ENCODE measurements at places on chromosomes 6 and 20. TPM values are rescaled to one million over a fixed set of nuclear protein-coding genes. Genes with fewer than 3 reads are reported as not detected.
A peak's percentile ranks its signal among the peaks of the same experiment; 100 is the strongest.

ATXN1 gene
- total RNA-seq, result 36.0 TPM

SNAI1 gene
- total RNA-seq, result 0.98 TPM

DNA sequence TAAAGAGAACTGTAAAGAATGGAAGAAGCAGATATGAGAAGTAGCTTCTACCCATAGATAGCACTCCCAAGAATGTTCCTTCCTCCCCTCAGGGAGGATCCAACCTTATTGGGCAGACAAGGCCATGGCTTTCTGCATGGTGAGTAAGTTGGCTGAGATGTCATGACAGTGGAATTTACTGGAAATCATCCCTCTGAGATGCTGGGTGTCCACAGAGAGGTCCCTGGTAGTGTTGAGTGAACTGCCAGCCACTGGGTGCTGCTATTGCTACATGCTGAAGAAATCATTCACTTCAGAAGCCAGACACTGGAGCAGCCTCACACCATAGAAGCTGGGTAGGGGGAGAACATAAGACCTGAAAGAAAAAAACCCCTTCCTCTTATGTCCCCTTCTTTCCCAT lies 46.4 kb upstream of the FERMT1 start:
- H3K36me3 ChIP-seq, result no peaks in the 10 kb centered on the region
- DNase-seq, result no peak
- H3K27me3 ChIP-seq, result no peaks in the 10 kb centered on the region
- no peak overlapping the region for H3K4me3 ChIP-seq
- H3K4me1 ChIP-seq, result no peaks in the 10 kb centered on the region

DNA sequence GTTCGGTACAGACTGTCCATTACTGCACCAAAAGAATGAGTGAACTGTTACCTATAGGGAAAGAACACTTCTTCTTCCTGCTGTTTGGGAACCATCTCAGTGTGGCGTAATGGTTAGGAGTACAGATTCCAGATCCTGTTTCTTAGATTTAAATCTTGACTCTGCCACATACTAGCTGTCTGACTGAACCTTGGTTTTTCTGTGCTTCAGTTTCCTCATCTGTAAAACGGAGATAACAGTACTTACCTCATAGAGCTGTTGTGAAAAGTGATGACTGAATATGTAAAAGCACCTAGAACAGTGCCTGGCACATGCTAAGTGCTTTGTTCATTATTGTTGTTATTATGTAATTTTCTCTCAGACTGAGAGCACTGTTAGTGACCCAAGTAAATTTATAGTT lies 39.8 kb downstream of the STX11 start:
- no peaks in the 10 kb centered on the region for H3K4me1 ChIP-seq
- H3K4me3 ChIP-seq, result no peak overlapping the region
- DNase-seq, result no peak
- peaks cover 13% of the 10 kb centered on the region for H3K36me3 ChIP-seq
- H3K27ac ChIP-seq, result no peak overlapping the region

DNA sequence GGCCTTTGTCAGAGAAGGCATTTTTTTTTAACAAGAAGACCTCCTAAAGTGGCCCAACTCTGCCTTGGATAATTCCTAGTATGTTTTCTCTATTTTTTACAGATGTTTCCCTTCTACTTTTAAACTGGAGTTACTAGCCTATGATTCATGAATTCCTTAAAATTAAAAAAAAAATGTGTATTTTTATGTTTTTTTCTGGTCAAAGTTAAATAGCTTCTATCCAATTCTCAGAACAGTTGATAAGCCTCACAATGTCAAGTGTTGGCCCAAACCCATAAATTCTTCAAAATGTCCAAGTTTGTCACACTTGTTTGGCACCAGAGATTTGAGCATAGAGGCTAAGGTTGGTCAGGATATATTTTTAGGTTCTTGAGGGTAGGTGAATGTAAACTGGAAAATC lies 64.0 kb downstream of the JAG1 start:
- H3K36me3 ChIP-seq, result no peaks in the 10 kb centered on the region
- no peak overlapping the region for H3K4me3 ChIP-seq
- H3K27ac ChIP-seq, result peak overlapping the region; percentile 74
- no peaks in the 10 kb centered on the region for H3K27me3 ChIP-seq
- DNase-seq, result no peak

All from heart left ventricle (tissue), 16 donors.